Body of pancreas (tissue), 4 donors: ENCODE measurements at places on chromosomes 11 and 22.
A peak's percentile ranks its signal among the peaks of the same experiment; 100 is the strongest.

- DNase-seq: peak; percentile 57
These were observed 20.4 kb downstream of the ADAMTS8 start for GRCh38 chr11:130407978-130408377.

GRCh38 chr11:132094598-132094997, 724.2 kb downstream of the NTM start:
- no peak for DNase-seq

- DNase-seq: no peak
These were observed 95.1 kb upstream of the PLET1 start for GRCh38 chr11:112355726-112356125.

DNA sequence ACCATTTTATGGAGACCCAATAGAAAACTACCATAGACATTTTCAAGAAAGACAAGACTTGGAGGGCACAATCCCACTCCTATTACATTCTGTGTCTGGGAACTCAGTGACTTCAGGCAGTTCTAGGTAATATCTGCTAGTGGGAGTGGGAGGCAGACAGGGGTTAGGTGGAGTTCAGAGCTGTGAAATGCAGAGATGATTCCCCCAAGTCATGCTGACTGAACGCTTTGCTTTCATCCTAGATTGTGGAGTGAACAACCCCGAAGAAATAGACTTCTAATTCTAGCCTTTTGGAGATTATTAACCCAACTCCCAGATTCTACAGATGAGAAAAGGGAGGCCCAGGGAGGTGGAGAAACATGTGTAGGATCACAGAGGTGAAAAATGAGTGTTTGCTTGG, 437.8 kb upstream of the CADM1 start:
- DNase-seq: no peak

DNA sequence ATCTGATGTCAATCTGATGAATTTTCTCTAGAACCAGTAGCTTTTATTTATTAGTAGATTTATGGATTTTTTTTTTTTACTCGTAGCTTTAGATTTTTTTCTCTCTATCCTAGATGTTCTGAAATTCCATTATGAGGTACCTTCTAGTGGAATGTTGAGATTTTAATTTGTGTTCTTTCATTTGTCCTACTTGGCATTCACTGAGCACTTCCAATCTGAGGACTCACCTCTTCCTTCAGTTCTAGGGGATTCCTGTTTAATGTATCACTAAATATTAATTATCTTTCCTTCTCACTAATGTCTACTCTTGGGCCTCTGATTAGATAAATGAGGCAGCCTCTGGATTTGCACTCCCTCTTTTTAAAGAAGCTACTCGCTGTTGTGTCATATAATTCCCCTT, 40.2 kb upstream of the WNT7B start:
- no peak for DNase-seq

- DNase-seq: no peak
These were observed 333.3 kb downstream of the TTC28 start for GRCh38 chr22:28346308-28346707.

DNA sequence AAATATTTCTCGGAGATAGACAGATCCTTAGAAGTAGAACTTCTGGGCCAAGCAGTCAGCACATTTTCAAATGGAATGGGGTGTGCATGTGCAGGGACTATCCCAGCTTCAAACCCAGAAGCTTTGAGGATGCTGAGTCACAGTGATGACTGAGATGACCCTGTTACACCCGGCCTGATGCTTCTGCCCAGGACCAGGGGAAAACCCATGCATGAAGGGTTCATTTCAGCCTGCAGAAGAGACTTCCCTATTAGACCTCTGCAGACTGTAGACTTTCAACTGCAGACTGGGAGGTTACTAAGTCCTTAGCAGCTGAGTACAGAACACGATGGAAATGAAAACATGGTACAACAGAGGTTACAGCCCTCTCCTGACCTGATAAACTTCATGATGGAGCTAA, 3.6 kb upstream of the OR2AT4 start:
- DNase-seq: no peak
